ENCODE measurements at places on chromosomes 13 and 19.

GRCh38 chr13:48066310-48066989 lies 28.5 kb downstream of the MED4 start:
- DNase-seq: no peak

DNA sequence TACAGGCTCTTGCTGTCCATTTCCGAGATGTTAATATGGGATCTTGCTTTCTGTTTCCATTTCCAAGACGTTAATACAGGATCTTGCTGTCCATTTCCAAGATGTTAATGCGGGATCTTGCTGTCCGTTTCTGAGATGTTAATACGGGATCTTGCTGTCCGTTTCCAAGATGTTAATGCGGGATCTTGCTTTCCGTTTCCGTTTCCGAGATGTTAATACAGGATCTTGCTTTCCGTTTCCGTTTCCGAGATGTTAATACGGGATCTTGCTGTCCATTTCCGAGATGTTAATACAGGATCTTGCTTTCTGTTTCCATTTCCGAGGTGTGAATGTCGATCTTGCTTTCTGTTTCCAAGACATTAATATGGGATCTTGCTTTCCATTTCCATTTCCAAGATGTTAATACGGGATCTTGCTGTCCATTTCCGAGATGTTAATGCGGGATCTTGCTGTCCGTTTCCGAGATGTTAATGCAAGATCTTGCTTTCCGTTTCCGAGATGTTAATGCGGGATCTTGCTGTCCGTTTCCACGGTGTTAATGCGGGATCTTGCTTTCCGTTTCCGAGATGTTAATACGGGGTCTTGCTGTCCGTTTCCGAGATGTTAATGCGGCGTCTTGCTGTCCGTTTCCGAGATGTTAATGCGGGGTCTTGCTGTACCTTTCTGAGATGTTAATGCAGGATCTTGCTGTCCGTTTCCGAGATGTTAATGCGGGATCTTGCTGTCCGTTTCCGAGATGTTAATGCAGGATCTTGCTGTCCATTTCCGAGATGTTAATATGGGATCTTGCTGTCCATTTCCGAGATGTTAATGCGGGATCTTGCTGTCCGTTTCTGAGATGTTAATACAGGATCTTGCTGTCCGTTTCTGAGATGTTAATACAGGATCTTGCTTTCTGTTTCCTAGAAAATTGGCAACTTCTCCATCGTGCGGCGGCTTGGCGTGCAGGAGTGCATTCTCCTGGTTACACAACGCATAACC lies 38.3 kb downstream of the PEX11G start:
- no peak for DNase-seq

DNA sequence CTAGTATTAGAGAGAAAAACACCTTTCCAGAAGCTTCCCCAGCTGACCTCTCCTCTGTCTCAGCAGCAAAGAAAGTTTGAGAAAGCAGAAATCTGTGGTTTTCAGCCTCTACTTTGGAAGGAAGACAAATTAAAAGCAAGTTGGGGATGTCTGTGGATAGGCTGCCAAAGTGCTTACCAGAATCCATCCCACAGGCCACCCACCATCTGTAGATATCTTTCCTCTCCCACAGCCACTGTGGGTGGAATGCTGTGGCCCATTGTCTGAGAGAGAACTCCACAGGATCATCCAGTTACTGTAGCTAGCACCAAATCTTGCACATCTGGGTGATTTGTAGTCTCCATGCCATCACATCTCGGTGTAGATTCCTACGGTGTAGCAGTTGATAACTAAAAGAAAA lies 133.5 kb downstream of the DNAJC15 start:
- no peak for DNase-seq

GRCh38 chr13:26716984-26717383 lies 43.6 kb downstream of the GPR12 start:
- DNase-seq: no peak

- no peak for DNase-seq
Observed at GRCh38 chr19:16372065-16372915, 47.7 kb downstream of the KLF2 start.

GRCh38 chr13:54433493-54434206 lies 1405.0 kb downstream of the OLFM4 start:
- DNase-seq: no peak

DNA sequence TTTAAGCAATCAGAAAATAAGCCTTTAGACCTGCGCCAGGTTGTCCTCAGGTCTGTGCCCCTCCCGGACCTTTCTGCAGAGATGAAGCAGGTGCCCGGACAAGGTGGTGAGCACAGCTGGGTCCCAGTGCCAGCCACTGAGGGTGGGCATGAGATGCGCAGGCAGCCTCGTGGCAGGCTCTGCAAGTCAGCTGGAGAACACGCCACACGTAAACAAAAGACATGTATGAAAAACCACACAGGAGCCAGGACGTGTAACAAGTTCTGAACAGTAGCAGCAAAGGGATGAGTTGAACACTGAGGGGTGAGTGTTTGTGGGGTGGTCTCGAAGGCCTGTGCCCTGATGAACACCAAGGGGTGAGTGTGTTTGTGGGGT lies 68.8 kb upstream of the MCF2L start:
- no peak for DNase-seq

DNA sequence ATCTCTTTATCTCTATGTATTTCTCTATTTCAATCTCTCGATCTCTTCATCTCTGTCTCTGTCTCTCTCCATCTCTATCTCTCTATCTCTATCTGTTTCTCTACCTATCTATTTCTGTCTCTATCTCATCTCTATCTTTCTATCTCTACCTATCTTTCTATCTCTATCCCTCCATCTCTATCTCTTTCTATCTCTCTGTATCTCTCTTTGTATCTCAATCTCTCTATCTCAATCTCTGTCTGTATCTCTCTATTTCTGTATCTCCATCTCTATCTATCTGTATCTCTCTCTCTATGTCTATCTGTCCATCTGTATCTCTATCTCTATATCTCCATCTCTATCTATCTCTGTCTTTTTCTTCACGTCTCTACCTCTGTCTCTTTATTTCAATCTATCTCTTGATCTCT lies 25.2 kb downstream of the TNFSF9 start:
- no peak for DNase-seq

DNA sequence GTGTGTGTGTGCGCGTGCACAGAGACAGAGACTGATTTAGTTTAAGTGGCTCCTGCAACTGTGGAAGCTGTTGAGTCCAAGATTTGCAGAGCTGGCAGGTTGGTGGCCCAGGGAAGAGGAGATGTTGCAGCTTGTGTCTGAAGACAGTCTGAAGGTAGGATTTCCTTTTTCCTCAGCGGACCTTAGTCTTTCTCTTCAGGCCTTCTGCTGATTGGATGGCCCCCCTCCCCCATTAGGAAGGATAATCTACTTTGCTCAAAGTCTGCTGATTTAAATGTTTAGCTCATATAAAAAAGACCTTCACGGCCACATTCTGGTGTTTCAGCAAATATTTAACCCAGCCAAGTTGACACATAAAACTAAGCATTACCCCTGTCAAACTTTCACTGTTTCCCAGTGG lies 84.3 kb downstream of the SLC15A1 start:
- no peak for DNase-seq

Data from C1 segment of cervical spinal cord (tissue), 14 donors.